ENCODE measurements at places on chromosomes 3 and 15.
A peak's percentile ranks its signal among the peaks of the same experiment; 100 is the strongest.

DNA sequence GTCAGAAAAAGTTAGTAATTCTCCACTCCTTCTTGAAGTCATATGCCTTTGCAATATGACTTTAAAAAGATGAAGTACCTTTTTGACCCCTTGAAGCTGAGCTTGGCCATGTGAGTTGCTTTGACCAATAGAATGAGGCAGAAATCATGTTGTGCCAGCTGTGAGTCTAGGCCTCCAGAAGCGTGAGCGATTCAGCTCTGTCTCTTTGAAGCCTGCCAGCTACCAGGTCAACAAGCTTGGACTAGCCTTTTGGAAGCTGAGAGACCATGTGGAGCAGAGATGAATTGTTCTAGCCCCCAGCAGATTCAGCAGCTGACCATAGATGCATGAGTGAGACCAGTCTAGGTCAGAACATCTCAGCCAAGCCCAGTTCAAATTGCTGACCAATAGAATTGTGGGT is 69.8 kb upstream of the EOMES start:
- DNase-seq = no peak

DNA sequence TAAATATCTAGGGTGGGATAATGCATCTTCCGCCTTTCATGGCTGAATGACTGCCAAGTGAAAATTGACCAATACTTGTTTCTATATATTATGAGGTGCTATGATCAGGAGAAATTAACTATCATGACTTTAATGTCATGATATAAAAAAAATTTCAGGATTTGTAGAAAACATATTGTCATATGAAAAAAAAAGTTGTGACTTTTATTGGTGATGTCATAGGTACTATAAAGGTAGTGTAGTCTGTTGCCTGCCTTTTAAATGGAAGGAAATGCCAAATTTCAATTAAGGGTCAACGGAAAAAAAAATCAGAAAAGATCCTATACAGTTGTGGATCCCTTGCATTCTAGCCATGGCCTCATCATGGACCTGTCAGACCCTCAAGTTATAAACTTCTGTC is 15.5 kb downstream of the LRRC3B start:
- no peak for DNase-seq

GRCh38 chr3:187975561-187976364 is 178.2 kb upstream of the LPP start:
- DNase-seq = no peak

DNA sequence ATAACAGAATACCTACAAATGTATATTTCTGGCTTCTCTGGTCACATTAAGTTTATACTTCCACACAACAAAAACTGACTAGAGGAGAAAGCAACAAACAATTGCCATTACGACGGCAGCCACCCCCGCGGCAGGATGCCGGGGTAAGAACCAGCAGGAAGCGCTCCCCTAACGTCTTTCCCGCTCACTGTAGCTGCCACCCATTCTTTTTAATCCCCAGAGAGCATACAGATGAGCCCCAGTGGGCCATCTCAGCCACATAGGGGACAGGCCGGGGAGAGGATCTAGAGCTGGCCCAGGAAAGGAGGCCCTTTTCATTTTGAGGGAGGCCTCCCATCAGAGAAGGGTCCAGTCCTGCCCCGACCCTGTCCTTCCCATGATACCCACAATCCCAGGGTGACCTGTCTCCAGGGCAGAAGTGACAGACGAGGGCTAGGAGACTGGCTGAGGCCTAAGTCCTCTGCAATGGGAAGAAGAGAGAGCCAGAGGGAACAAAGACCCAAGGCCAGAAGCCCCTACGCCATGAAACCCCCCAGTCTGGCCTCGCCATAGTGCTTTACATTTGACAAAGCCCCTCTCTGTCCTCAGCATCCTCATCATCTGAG is 3.6 kb upstream of the CALML4 start:
- no peak for DNase-seq

GRCh38 chr3:72523429-72524151 is 324.7 kb downstream of the SHQ1 start:
- DNase-seq = no peak

DNA sequence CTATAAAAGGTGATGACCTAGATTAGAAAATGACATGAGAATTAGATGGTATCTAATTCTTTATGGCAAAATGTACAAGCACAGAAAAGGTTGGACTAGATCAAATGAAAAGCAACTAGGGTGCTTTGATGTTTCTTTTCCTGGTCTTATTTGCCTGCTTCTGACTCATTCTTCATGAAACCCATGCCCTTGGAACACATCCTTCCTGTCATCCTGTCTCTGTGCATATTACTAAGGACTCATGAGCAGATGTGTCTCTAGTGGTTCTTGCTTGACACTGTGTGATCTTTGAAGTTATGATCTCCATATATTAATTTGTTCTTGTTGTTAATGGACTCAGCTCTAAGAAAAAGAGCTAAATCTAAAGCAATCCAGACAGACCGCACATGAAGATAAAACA is 314.0 kb downstream of the ERC2 start:
- no peak for DNase-seq

GRCh38 chr3:66342717-66343356 is 122.0 kb downstream of the SLC25A26 start:
- no peak for DNase-seq

GRCh38 chr15:79834495-79834894 is 62.3 kb downstream of the MTHFS start:
- peak; percentile 96 for DNase-seq

DNA sequence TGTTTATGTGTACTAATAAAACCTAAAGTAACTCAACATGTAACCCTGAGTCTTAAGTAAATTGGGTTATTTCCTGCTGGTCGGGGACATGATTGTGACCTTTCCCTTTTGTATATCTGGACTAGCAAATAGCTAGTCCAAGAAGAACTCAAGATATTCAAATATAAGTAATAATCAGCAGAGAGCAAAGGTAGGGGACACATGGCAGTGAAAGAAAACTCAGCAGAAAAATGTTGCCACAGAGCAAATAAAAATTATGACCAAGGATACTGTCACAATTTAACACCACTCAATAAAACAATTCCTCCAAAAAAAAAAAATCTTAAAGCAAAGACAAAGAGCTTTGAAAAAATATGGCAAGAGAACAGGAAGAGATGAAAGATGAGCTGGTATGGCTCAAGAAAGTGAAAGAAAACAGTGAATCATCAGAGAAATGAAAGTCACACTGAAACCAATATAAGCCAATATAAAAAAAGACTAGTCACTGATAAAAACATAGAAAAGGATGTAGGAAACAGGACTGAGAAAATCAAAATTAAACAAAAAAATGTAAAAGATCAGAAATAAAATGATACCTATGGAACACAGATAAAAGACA is 43.4 kb downstream of the HLTF start:
- no peak for DNase-seq

GRCh38 chr3:127375151-127375930 is 87.5 kb upstream of the PRR20G start:
- DNase-seq = no peak

- DNase-seq = peak; percentile 94
Measured at GRCh38 chr15:77819851-77820728, 187.4 kb upstream of the LINGO1 start.

DNA sequence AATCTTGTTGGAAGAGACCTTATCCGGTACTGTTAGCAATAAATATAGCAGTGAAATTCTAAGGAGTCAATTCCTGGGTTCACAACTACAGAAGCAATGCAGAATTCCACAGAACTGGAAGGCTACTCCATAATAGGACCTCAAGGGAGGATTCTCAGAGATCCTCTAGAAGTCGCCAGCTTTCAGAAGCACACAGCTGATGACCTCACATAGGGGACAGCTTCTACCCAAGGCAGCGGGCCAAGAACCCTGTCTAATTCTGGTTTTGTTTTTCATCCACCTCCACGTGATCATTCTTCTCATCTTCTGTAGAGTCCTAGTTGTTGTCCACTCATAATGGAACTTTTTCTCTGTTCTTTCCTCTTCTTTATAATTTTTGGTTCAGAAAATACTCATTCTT is 99.4 kb downstream of the ERC2 start:
- DNase-seq = no peak

DNA sequence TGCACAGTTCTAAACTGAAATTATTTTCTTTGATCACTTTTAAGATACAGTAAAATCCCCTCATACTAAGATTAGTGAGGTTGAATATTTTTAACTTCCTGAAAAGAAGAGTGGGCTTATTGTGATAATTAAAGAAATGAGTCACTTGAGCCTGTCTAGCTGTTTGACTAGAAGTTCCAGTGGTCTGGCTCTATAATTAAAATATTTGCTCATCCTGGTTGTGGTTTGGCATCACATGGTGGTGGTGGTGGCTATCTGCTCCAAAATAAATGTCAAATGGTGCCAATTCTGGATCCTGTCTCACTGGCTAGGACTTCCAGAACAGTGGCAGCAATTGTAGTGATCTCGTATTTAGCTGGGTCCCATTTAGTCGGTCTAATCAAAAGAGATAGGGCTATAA is 8.6 kb upstream of the TEX9 start:
- no peak for DNase-seq

DNA sequence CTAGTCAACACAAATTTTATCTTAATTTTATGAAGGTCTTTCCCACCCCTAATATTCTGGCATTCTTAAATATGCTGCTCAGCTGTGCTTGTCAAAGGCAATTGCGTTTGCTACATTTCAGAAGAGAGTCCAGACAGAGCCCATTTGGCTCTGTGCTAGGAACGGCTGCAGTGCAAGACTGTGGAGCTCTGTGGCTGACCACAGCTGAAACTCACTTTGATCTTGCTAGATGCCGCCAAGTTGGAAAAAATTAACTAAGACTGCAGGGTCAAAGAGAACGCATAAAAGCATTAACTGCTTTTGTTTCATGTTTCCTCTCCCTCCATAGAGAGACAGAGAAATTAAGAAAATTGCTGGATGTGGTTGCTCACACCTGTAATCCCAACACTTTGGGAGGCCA is 7.6 kb upstream of the PPP1R2 start:
- DNase-seq = no peak

GRCh38 chr15:96361309-96362010 is 31.0 kb downstream of the NR2F2 start:
- no peak for DNase-seq

GRCh38 chr15:83066734-83067637 is at the start of gene BTBD1:
Gene BTBD1 (minus strand): TSS chr15:83067252. CDS start chr15:83067151, 101 bp downstream.
- peak; percentile 78 for DNase-seq

DNA sequence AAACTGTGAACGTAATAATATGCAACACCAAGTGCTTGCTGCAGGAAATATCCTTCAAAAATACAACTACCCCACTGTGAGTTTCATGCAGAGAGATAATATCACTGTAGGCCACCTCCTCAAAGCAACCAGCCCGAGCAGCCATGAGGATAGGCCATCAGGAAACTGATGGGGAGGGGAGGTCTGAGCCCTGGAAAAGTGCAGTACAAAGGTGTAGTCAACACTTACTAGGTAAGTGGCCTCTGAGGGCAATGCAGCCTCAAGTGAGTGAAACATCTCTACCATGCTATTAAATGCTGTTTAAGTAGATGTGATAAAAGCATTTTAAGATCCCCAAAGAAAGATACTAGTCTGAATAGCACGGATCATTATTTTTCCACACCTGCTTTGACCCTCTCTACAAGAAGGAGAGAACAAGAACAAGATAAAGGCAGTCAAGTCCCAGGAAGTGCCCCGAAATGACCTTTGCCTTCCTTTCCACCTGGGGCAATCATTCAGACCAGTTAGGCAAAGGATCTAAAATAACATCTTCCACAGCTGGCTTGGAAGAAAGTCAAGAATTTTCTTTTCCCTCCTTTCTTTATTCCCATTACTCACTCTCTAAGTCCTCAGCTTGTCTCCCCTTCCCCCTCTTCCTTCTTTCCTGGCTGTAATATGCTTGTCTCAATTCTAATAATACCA is 62.8 kb downstream of the FMN1 start:
- DNase-seq = peak; percentile 60

DNA sequence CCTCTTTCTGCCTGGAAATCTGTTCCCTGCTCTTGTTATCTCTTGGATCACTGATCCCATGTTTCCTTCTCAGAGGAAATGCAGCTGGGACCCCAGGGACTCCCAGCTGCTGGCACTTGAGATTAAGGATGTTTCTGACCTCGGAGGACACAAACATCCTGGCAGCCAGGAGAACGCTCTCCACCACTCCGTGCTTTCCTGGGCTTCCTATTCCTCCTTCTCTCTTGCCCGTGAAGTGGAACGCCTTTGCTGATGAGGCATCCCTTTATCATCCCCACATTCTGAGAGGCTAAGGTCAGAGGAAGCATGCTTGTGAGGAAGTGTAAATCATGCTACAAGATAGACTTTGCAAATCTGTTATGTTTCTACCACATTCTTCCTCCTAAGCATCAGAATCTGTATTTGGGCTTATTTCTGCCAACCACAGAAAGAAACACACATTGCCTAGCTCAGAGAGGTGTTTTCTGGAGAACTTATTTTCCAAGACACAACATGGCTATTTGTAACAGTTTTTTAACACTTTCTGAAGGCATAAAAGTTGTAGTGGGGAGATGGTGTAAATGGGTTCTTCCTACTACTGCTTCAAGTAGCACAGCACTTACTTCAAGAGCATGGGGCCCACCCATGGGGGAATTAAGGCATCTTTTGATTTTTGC is 25.6 kb upstream of the LDHAL6B start:
- DNase-seq = no peak

DNA sequence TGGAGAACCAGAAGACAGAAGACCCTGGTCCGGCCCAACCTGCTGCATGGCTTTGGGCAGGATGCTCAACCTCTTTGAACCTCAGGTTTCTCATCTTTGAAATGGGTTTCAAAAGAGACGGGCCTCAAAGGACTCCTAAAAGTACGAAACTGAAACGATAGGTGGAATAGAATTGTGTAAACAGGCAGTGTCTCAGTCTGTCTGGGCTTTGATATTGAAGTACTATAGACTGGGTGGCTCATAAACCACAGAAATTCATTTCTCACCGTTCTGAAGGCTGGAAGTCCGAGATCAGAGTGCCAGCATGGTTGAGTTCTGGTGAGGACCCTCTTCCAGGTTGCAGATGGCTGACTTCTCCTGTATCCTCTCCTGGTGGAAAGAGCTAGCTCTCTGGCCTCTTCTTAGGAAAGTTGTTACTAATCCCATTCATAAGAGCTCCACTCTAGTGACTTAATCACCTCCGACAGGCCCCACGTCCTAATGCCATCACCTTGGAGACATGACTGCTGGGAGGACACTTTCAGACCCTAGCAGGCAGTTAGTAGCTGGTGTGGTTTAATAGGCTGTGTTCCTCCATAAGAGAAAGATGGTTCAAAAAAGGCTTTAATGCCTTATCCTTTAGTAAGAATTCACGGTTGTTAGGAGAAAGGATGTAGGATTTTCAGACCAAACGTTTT is 35.7 kb downstream of the SSUH2 start:
- DNase-seq = no peak

DNA sequence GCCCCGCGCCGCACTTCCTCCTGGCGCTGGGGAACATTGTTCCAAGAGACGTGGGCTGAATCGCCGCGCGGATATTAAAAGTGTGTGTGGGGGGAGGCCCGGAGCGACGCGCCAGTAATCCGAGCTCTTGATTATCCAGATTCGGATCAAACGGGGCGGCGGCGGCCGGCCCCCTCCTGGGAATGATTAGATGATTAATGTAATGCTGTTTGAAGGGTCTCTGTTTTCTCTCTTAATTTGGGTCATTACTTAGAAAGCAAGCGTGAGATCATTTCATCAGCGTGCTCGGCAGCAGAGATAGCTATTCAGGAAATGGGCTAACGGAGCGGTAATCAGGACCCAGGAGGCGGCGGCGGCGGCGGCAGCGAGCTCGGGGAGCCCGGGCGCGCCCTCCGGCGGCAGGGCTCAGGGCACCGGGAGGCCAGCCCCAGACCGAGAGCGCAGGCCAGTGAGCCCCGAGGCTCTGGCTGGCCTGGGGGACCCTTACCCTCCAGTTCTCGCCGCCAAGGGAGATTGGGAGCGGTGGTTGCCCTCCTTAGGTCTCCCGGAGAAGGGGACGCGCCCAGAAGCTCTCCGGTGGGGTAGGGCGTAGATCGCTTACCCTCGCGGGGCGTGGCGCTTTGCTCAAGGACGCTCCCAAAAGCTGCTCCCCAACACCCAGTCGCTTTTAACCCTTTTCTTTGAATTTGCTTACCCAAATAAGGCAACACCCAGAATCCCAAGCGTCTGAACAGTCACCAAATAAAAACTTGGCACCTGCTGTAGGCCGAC is 4.5 kb downstream of the FEZF2 start:
- DNase-seq = no peak
